IPS-NIHi11 (cell line): ENCODE measurements at places on chromosomes 1 and 21.
A peak's percentile ranks its signal among the peaks of the same experiment; 100 is the strongest.

GRCh38 chr1:19341201-19342061 is 29.3 kb downstream of the SLC66A1 start:
- peak; percentile 92 for DNase-seq

DNA sequence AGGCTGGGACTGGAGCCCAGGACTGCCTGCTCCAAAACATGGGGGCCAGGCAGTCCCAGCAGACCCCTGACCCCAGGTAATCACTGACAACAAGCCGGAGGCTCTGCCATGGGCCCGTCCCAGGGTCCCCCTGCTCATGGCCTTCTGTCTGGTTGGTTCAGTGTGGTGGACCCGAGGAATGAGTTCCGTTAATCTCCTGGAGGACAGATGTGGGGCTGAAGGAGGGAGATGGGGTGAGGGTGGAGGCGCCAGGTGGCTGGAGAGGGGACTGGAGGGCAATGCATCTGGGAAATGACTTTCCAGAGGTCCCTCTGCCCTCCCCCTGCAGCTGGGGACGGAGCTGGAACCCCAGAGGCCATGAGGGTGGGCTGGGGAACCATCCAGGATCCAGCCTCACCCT is 103.2 kb downstream of the EBNA1BP2 start:
- no peak for DNase-seq

GRCh38 chr1:166197597-166197996 is 30.8 kb upstream of the FAM78B start:
- no peak for DNase-seq

DNA sequence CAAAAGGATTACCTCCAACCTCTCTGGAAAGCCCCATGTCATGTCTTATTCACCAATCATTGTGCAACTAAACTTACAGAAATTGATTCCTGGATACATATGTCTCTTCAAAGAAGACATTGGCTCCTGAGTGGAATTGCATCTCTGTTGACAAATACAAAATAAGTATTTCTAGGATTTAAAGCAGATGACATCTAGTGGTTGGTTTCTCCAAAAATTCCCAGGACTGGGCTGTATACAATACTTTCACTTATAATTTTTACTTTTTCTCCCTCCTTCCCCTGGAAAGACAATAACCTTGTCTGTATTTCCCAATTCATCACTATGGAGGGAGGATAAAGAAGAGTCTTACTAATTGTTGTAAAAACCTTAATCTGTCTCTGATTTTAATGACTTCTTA is 1347.4 kb downstream of the NCAM2 start:
- no peak for DNase-seq

- DNase-seq: no peak
Observed at GRCh38 chr1:93123201-93123783, 44.2 kb downstream of the MTF2 start.

GRCh38 chr1:51445351-51446090 is 73.5 kb downstream of the EPS15 start:
- DNase-seq: no peak

GRCh38 chr1:186985889-186986491 is 157.2 kb downstream of the PLA2G4A start:
- DNase-seq: peak; percentile 39
